ENCODE measurements at places on chromosomes 16 and 17.
A peak's percentile ranks its signal among the peaks of the same experiment; 100 is the strongest.

GRCh38 chr17:76089680-76090516 is 10.9 kb downstream of the ZACN start:
- DNase-seq = no peak

DNA sequence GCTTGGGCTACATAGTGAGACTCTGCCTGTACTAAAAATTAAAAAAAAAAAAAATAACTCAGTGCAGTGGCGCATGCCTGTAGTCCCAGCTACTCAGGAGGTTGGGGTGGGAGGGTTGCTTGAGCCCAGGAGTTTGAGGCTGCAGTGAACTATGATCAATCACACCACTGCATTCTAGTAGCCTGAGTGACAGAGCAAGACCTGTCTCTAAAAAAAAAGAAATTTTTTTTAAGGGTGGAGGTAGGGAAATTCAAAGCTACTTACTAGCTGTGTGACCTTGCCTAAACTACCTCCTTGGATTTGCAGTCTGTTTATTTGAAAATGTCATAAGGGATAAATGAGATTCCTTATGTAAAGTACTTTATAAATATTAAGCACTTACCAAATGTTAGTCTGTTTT is 3.4 kb upstream of the SMPD3 start:
- no peak for DNase-seq

DNA sequence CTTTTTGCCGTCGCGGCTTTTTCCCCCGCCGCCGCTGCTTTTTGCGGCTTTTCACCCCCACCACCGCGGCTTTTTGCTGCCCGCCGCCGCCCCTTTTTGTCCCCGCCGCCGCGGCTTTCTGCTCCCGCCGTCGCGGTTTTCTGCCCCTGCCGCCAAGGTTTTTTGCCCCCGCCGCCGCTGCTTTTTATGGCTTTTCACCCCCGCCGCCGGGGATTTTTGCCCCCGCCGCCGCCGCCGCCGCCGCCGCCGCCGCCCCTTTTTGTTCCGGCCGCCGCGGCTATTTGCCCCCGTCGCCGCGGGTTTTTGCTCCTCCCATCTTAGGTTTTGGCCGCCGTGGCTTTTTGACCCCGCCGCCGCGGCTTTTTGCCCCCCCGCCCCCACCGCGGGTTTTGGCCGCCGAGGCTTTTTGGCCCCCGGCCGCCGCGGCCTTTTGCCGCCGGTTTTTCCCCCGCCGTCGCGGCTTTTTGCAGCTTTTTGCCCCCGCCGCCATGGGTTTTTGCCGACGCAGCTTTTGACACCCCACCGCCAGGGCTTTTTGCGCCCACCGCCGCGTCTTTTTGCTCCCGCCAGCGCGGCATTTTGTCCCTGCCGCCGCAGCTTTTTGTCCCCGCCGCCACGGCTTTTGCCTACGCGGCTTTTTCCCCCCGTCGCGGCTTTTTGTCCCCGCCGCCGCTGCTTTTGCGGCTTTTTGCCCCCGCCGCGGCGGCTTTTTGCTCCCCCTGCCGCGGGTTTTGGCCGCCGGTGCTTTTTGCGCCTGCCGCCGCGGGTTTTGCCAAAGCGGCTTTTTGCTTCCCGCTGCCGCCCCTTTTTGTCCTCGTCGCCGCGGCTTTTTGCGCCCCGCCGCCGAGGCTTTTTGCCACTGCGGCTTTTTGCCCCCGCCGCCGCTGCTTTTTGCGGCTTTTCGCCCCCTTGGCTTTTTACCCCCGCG is 519.4 kb upstream of the WSB1 start:
- DNase-seq = no peak

DNA sequence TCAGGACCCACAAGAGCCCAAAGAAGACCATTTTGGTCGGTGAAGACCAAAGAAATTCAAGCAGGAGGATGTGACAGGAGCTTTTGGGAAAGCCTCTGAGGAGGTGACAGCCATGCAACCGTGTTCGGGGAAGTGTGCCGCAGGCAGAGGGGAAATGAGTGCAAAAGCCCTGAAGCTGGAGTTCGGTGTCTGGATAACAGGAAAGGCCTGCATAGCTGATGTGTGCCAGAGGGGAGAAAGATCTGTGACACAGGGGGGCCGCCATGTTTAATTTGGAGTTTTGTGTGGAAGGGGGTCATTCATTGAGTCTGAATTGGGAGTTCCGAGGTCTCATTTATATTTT is 870 bp upstream of the ZC3H7A start:
- peak; percentile 20 for DNase-seq

GRCh38 chr16:57637020-57637419 is 8.6 kb downstream of the ADGRG1 start:
- no peak for DNase-seq

DNA sequence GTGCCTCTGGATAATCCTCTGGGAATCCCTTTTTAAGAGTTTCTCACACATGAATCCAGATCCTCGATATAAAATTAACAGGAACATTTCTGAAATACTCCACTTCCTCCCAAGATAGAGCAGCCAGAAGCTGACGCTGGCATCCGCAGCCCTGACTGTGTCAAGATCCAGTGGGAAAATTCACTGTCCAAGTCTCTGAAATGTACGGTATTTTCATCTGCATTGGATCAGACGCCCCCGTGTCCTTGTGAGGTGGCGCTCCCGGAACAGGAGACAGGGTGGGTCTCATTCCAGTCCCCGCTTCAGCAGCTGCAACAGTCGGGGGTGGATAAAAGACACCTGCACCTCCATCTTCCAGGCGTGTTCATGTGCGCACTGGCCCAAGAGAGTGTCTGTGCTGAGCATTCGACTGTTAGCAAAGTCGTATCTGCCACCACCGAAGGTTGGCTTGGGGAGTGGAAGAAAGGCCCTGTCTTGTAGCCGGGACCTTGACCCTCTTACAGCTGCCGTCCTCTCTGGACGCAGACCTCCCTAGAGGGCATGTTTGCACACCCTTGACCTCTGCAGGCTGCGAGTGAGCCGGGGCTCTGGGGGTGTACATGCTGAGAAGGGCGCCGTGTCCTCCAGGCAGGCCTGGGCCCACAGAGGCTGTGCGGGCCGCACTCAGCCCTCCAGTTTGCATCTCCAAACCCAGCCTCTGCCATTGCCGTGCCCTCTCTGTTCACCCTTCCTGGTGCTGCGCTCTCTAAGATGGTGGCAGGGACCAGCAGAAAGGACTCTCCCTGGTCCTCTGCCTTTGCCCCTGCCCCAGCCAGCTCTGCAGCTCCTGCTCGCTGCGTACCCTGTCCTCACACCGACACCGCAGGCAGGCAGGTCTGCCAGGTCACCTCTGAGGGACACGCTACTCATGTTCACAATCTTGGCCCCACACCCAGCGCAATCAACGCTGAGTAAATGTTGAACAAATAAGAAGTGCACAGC is 72.0 kb upstream of the CHMP6 start:
- DNase-seq = no peak

DNA sequence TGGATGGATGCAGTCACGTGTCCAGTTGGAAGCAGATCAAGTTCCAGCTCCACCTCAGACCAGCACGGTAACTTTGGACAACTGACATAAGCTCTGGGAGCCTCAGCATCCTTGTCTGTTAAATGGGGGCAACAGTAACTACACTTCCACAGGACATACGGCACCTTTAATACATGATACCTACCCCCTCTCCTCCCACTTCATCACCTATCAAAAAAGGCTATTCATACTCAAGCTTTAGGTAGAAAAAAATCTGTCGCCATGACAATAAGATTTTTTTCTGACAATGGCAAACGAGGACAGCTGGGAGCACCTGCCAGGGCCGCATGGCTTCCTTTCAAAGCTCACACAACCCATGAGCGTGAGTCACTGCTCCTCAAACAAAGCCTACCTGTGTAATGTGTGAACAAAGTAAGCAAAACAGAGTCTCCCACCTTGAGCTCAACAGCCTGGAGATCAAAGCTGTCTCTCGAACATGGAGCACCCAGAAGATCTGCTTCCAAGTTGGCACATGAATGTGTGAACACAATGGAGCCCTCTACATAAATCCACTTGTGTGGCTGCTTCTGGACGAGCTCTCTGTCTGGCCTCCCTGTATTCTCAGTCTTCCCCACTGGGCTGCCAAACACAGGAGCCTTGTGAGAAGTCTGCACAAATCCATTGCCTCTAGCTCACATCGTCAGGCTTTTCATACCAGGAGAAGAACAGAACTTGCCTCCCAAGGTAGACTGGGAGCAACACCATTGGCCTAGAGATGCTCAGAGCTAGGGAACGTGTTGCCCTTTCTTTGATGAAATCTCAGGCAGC is 459.7 kb downstream of the SOX9 start:
- DNase-seq = no peak

DNA sequence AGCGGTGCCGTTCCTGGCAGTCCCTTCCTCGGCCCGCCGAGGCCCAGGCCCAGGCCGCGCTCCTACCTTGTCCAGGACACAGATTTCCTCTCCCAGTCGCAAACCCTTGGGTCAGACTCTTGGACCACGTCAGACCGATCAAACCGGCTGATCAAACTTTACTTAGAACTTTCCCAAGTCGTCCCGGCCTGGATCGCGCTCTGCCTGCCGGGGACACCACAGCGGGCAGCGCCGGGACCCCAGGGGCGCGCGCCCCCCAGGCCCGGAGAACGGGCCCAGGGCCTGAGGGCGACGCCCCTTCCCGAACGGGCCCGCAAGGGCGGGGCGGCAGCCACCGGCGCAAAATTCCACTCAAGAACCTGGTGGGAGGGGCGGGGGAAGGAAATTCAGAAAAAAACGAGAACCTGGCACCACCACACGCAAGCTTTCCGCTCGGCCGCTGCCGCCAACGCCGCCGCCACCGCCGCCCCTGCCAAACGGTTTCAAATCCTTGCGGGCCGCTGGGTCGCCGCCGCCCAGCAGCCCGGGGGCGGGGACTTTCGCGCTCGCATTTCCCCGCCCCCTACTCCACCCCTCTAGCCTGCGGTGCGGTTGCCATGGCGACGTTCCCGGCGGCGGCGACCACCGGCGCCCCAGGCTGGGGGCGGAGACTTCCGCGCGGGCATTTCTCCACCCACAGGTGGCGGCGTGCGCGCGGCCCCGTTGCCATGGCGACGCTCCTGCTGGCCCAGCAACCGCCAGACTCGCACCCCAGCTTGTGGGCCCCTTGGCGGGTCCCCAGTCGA is at the start of gene CEP112:
Gene CEP112 (minus strand): TSS at position 541 of the 785 bp plus-strand sequence.
- peak; percentile 95 for DNase-seq

GRCh38 chr16:79098907-79099306 is 501.6 kb downstream of the MAF start:
- no peak for DNase-seq

- no peak for DNase-seq
Observed at GRCh38 chr16:84604477-84605013, 13.3 kb downstream of the COTL1 start.

DNA sequence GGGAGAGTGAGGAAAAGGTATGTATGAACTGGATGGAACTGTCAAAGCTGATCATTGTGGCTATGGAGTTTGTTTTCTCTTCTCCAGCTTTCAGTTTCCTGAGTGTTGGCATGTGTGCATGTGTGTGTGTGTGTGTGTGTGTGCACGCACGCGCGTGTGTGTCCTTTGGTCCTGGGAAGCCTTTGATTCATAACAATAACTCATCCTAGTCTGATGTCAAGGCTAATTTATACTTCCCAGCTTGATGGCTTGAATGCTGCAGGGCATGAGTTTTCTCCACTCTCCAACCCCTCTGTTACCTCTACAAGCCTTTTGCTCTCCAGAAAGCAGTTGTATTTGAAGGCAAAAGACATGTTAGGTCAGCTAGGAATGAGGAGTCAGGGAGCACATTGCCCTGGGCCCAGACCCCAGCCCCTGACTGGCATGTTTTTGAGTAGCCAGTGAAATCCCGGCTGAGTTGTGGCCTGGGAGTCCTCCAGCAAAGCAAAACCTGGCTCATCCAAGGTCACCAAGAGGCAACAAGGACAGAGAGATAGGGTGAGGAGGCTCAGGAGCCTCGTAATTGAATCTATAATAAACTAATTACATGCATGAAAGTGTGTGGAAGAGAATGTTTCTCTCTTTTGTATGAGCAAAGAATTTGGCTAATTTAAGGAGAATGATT is 8.9 kb upstream of the CDC42EP4 start:
- no peak for DNase-seq

DNA sequence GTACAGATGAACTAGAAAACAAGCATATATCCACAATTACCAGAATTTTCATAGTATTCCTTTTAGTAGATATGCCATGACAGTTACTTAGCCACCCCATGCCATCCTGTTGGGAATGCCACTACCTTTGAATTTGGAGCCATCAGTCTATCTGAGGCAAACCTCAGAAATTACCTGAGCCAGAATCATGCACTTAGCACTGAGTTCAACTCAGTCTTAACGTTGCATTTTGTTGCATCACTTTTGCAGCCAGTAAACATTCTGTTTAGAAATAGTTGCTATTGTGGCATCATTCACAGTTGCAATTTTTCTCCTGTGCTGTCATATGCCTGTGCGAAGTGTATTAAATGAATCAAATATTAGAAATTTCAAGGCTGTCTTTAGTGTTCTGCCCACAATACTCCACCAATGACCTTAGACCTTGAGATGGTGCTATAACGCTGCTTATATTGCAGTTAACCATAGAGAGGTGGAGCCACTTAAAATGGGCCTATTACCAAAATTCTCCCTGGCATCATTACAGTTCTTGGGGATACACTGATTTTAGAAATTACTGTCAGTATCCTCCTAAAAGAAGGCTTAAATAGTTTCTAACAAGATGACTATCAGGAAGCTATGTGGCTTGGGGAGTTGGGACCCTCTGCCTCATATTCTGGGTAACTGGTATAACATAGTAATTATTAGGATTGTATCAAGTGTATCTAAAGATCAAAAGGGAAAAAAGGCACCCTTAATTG is 11.1 kb downstream of the PTRH2 start:
- DNase-seq = no peak

GRCh38 chr17:16380640-16381495 is at the start of gene UBB:
TSS of gene UBB (plus strand) at chr17:16381091. CDS start at chr17:16381908, 817 bp downstream.
- peak; percentile 94 for DNase-seq

DNA sequence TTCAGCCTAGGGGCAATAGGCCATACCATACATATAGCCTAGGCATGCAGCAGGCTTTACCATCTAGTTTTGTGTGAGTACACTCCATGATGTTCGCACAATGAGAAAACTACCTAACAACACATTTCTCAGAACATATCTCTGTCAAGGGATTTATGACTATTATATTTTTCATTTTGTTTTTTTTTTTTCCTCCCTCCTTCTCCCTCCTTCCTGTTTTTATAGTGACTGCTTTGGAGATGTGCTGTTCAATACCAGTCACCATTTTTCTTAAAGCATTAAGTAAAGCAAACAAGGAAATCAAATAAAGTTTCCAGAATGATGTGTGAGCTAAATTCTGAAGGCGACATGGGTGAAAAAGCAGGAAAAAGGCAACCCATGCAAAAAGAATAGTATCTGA is 194.6 kb downstream of the STX8 start:
- DNase-seq = no peak

DNA sequence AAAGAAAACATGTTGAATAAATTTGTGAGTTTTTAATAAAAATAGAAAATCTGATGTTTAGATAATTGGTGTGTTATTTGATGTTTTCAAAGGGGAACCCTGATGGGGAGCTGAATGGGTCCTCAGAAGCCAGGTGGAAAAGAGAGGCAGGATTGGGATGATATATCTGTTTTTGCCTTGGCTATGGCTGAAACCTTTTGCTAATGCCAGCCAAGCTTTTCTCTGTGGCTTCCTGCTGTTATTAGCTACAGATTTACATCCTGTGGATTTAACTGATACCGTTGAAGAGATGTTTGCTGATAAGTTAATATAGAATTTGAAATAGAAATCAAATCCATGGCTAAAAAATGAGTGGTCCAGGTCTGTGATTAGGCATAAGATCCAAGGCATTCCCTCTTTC is 4.2 kb upstream of the AATF start:
- no peak for DNase-seq

GRCh38 chr17:50946223-50946890 is 80.2 kb upstream of the TOB1 start:
- no peak for DNase-seq
